ENCODE measurements at places on chromosomes 12 and 14. TPM values are rescaled to one million over a fixed set of nuclear protein-coding genes. Genes with fewer than 3 reads are reported as not detected.

The KRT83 gene
- total RNA-seq: not detected

The ETFBKMT gene
- 3.2 TPM for total RNA-seq

The PRIMA1 gene
- not detected for total RNA-seq

The P2RX4 gene
- 12.5 TPM for total RNA-seq

The KIF5A gene
- 0.17 TPM for total RNA-seq

The LMO3 gene
- total RNA-seq: 10.2 TPM

The GPX2 gene
- total RNA-seq: not detected

The DDX47 gene
- total RNA-seq: 62.5 TPM

The P2RX2 gene
- total RNA-seq: not detected

The PABPN1 gene
- 55.7 TPM for total RNA-seq

The MYBPC1 gene
- total RNA-seq: 0.09 TPM

The HOXC10 gene
- not detected for total RNA-seq

The CACNB3 gene
- 23.4 TPM for total RNA-seq

The FMNL3 gene
- 12.3 TPM for total RNA-seq

The LRRK2 gene
- 1.9 TPM for total RNA-seq

The UNC79 gene
- under 0.01 TPM for total RNA-seq

The PSMC6 gene
- 39.2 TPM for total RNA-seq

All from pericardium fibroblast (primary cell).